Pons (tissue), 1 donor: ENCODE measurements at places on chromosomes 6 and 20.
A peak's percentile ranks its signal among the peaks of the same experiment; 100 is the strongest.

- no peak for DNase-seq
These were observed 5.5 kb downstream of the NT5DC1 start for GRCh38 chr6:116106146-116106545.

GRCh38 chr6:150740453-150740852 lies 125.0 kb upstream of the MTHFD1L start:
- DNase-seq, result no peak

- DNase-seq, result no peak
These were observed 72.5 kb downstream of the DLGAP4 start for GRCh38 chr20:36378686-36379085.

- no peak for DNase-seq
These were observed 24.3 kb downstream of the LRRN4 start for GRCh38 chr20:6029538-6029937.

- DNase-seq, result no peak
These were observed 200.3 kb downstream of the EYA4 start for GRCh38 chr6:133441491-133441890.

DNA sequence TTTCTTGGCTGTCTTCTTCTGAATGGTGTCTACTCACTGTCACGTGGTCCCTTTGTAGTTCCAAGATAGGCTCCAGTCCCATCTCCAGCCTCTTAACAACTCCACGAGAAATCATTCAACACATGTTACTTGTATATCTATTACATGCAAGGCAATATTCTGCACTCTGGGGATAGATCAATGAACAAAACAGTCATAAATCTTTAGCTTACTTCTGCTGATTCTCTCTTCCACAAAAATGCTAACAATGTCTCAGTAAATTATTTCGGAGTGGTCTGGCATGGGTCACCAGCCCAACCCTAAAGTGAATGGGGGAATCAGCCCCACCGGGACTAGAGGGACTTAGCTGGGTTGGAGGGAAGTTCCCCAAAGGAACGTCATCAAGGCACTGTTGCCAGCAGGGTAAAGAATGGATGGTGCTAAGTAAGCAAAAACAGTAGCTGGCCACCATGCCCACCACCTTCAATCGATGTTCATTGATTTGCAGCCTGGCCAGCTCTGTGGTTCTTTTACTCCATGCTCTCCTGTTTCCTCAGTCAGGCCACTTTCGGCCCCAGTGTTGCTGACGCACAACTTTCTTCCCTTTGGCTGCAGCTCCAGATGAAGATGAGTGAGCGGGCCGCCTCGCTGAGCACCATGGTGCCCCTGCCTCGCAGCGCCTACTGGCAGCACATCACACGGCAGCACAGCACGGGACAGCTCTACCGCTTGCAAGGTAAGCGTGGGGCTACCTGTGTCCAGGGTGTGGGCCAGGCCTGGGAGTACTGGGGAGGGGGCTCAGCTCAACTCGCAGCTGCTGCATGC lies 167.7 kb downstream of the DOK5 start:
- no peak for DNase-seq

GRCh38 chr6:126716826-126717509 lies 377.1 kb downstream of the CENPW start:
- no peak for DNase-seq

DNA sequence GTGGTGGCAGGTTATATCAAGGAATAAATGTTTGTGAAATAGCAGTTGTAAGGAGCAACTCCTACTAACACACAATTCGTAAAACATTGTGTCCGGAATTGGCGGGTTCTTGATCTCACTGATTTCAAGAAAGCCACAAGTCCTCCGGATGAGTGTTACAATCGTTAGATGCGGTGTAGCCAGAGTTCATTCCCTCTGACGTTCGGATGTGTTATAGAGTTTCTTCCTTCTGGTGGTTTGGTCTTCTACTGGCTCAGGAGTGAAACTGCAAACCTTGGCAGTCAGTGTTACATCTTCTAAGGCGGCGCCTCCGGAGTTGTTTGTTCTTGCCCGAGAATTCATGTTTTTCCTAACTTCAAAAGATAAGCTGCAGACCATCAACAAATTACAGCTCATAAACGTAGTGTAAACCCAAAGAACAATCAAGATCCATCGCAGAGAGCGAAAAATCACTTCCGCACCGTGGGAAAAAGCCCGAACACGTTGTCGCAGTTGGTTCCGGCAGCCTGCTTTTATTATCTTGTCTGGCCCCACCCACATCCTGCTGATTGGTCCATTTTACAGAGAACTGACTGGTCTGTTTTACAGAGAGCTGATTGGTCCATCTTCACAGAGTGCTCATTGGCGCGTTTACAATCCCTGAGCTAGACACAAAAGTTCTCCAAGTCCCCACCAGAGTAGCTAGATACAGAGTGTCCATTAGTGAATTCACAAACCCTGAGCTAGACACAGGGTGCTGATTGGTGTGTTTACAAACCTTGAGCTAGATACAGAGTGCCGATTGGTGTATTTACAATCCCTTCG lies 58.2 kb downstream of the TRIM27 start:
- DNase-seq, result peak; percentile 33

DNA sequence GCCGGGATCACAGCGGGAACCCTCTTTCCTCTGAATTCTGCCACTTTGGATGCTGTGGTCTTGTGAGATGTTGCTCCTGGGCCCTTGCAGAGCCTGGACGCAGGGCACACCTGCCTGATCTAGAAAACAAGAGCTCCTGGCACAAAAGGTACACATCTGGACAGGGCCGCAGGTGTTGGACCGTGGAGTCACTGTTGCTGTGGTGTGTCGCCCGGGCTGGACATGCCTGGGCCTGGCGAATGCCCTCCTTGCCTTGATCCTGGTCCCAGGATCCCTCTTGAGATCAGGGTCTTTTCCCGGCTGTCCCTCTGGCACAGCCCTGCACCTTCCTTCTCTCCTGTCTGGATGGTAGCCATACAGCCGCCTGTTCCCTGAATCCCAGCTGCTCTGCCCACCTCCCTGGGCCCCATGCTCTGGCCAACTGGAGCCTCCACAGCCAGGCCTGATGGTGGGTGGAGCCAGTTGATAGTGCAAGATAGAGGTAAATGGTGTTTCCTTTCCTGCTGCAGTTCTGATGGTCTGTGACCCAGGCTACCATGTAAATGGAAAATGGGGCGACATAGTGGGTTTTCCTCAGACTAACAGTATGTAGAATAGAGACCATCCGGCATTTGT lies 5.0 kb downstream of the FOXP4 start:
- DNase-seq, result no peak

DNA sequence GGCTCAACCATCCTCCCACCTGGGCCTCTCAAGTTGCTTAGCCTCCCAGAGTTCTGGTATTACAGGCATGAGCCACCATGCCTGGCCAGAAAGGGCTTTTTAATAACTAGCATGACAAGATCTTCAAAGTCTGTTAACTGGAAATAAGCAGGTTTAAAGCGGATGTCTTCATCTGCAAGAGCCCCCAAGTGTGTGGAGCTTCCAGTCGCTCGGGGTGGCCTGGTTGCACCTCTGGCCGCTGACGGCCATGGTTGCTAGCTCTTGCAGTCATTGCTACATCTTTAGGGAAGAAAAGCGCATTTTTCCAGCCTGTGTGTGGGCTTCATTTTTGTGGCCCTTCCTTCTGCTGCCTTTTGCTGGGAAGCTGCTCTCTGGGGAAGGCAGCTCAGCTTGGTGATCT lies 7.8 kb downstream of the ARFGAP1 start:
- no peak for DNase-seq

- DNase-seq, result no peak
These were observed 46.0 kb upstream of the DOK5 start for GRCh38 chr20:54429364-54429763.

DNA sequence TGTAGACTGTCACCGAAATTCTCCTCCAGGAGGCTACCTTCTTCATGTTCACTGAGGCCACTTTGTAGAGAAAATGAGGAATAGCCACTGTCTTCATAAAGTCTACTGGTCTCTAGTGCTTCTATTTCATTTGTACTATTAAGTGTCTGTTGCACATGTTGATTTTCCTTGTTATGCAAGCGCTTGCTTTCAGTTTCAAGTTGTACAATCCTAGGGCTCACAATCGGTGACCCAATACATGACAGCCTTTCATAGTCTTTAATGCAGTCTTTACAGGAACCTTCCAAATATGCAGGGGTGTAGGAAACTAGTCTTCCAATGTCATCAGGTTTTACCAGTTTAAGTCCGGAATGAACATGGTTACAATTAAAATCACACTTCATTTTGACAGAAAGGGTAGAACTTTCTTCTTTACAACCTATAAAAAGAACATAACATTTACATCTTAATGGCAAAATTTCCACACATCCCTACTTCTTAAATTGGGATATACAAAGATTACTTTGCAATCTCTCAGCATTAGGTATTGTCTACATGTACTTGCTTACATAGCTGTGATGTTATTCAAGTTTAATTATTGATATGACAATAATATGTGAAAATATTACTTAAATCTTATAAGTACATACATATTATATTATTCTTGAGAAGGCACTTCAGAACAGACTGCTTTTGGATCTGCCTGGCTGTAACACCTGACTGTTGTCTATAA lies 7.5 kb downstream of the FBXO5 start:
- DNase-seq, result peak; percentile 64

- DNase-seq, result no peak
These were observed 29.9 kb downstream of the ABHD12 start for GRCh38 chr20:25360631-25361286.

- peak; percentile 8 for DNase-seq
These were observed 42.1 kb downstream of the GMDS start for GRCh38 chr6:2203264-2203663.

- peak; percentile 99 for DNase-seq
These were observed 28.2 kb upstream of the ITCH start for GRCh38 chr20:34334654-34335407.

GRCh38 chr6:35435074-35435837 lies 16.9 kb upstream of the FANCE start:
- DNase-seq, result no peak

GRCh38 chr6:45044086-45044485 lies 284.0 kb upstream of the RUNX2 start:
- no peak for DNase-seq

GRCh38 chr20:16922834-16923233 lies 174.7 kb downstream of the OTOR start:
- DNase-seq, result no peak

GRCh38 chr6:7617801-7618764 lies 28.1 kb downstream of the SNRNP48 start:
- peak; percentile 57 for DNase-seq

DNA sequence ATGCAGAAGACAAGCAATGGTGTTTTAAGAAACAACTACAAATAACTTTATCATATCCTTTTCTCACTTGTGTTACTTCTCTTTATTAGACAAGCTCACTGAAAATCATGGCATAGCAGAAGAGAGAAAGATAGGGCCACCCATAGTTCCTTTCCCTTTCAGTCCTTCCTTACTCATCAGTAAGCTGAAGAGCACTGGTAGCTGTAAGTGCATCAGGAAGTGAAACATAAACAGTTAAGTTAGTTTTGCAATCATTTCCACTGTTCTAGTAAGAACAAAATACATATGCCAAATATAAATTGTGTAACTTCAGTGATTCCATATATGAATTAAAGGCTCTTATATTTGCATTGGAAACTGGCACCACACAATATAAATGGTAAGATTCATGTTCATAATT lies 220.1 kb downstream of the HACE1 start:
- DNase-seq, result peak; percentile 45

DNA sequence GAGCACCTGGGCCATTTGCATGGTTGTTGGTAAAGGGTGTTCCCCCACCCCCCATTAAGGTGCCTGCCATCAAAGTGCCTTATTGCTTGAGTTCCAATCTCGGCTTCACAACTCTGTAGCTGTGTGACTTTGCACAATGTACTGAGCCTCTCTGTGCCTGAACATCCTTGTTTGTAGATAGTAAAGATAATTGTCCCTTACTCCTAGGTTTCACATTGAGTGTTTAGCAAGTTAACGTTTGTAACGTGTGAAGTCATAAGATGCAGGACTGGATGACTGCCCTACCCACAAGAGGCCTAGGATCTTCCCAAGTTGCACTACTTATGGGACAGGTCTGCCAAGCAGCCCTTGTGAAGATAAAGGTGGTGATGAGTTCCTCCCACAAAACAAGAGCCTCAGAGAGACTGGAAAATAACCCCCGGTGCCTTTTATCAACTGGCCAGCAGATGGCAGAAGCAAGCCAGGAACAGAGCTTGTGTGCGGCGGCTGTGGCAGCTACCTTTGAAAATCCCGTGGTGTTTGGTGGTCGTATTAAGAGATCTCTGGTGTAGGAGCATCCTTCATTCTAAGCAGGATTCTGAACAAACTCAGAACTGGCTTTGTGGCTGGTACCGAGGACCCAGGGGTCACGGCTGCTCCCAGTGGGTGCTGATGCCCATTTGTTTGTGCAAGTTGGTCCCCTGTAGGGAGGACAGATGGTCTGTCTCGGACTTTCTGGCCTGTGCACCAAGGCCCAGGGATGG lies 99.1 kb downstream of the CDH26 start:
- DNase-seq, result peak; percentile 82

- DNase-seq, result no peak
These were observed 369.7 kb upstream of the FLRT3 start for GRCh38 chr20:14707026-14707680.

- DNase-seq, result no peak
These were observed 73.5 kb downstream of the ARMC2 start for GRCh38 chr6:108921547-108922361.

DNA sequence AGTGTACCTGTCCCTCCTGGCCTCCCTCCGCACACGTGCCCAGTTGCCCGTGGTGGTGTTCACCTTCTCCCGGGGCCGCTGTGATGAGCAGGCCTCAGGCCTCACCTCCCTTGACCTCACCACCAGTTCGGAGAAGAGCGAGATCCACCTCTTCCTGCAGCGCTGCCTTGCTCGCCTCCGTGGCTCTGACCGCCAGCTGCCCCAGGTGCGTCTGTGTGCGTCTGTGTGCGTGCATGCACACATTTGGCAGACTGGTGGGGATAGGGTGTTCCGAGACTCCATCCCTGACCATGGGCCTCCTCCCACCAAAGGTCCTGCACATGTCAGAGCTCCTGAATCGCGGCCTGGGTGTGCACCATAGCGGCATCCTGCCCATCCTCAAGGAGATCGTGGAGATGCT lies 4.9 kb downstream of the SKIC2 start:
- no peak for DNase-seq

GRCh38 chr20:3174442-3175261 lies 1.3 kb upstream of the LZTS3 start:
- DNase-seq, result peak; percentile 15

- DNase-seq, result no peak
These were observed 5.5 kb upstream of the CDSN start for GRCh38 chr6:31125586-31126363.

DNA sequence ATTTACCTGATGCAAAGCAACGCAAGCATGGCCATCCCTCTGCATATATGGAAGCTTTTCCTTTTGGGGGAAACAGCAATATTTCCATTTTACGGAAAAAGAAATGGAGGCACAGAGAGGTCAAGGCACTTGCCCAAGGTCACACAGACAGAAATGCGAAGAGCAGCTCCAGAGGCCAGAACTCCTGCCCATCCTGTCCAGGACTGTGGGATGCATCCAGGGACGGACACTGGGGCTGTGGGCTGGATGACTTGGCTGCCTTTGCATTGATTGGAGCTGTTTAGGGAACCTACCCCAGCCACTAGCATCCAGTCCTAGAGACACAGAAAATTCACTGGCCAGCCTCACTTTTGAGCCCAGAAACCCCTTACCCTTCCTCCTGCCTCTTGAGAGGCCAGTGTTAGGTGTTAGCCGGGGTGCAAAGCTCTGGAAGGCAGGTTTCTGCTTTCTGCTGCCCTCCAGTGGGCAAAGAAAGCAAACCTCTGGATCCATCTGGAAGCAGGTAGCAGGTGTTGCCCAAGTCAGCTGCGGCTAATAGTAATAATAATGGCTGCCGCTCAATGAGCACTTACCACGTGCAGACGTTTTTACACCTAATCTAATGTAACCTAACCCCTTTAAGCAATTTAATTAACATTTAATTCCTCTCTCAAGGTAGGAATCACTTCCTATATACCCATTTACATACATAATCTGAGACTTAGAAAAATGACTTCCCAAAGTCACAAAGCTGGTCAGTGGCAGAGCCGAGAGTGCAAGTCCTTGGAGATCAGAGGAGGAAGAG lies 31.7 kb upstream of the CCN5 start:
- no peak for DNase-seq
